ENCODE measurements at places on chromosomes 4 and X.
A peak's percentile ranks its signal among the peaks of the same experiment; 100 is the strongest.

DNA sequence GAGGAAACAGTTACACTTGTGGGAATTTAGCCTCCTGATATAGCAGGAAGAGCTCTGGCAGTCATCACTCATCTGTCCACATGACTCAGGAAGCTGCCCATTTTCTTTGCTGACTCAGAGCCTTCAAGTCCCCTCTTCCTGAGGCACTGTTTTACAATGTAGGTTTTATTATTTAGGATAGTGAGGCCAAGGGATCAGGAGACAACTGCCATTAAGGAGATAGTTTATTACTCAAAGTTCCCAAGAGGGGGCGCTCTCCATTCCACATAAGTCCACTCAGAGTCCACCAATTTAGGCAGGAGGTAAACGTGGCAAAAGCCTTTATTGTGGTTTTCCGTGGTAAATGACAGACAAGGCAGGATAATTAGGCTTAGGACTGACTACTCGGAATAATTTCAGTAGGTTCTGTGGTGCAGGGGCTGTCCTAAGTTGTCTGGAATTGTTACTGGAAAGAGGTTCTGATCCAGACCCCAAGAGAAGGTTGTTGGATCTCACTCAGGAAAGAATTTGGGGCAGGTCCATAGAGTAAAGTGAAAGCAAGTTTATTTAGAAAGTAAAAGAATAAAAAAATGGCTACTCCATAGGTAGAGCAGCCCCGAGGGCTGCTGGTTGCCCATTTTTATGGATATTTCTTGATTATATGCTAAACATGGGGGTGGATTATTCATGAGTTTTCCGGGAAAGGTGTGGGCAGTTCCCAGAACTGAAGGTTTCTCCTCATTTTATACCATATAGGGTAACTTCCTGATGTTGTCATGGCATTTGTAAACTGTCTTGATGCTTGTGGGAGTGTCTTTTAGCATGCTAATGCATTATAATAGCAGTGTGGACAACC is 96.0 kb upstream of the RAB40AL start:
- no peak for DNase-seq

DNA sequence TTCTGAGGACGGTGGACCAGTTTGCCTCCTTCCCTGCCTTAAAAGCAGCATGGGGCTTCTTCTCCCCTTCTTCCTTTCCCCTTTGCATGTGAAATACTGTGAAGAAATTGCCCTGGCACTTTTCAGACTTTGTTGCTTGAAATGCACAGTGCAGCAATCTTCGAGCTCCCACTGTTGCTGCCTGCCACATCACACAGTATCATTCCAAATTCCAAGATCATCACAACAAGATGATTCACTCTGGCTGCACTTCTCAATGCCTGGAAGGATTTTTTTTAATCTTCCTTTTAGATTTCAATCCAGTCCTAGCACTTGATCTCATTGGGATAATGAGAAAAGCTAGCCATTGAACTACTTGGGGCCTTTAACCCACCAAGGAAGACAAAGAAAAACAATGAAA is 255.3 kb downstream of the RAPGEF2 start:
- DNase-seq: no peak

DNA sequence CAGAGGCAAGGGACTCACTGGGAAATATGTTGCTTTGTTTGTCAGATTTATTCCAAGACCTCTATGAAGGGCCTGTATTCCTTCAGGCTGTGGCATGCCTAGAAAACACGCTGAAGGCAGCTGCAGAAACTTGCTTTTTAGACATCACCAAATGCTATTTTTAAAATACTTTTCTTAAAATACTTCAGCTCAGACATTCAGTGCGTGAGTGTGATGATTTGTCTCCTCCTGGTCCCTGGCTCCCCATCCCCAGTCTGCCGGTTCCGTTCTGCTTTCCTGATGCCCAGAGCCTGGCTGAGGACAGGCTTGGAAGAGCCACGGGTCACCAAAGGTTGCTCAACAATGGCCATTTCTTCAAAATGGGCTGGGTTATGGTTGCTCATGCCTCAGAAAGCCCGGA is 55.0 kb downstream of the PSAPL1 start:
- no peak for DNase-seq

DNA sequence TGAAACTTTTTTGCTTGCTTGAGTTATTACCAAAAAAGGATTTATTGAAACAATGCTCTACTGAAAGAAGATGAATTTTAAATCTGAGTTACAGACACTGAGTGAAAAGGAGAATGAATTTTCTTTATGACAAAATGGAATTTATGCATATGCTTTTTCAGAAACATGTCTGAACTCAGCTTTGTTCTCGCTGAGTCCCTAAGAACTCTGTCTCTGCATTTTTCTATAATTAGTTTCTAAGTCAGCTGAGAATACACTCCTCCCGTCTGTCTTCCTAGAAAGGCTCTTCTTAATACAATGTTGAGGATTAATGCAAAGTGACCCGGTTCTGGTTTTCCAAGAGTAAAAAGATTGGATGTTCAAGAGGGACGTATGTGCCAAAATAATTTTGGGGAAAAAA is 463.5 kb downstream of the NKX6-1 start:
- DNase-seq: no peak

DNA sequence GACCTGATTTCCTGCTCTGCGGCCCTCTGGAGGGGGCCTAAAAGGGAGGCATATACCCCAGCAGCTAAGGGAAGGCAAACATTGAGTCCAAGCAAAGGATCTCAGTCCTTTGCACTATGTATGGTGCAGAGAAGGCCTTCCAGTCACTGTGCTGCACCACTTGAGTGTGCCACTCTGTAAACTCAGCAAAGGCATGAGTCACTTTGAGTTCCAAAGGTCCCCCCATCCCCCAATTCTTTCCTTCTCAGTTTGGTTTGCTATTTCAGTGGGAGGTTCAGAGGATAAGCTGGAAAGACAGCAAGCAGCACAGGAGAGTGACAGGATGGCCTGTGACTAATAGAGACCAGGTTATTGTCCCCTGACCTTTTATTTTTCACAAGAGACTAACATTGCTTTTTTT is 131.3 kb downstream of the FHDC1 start:
- DNase-seq: no peak

DNA sequence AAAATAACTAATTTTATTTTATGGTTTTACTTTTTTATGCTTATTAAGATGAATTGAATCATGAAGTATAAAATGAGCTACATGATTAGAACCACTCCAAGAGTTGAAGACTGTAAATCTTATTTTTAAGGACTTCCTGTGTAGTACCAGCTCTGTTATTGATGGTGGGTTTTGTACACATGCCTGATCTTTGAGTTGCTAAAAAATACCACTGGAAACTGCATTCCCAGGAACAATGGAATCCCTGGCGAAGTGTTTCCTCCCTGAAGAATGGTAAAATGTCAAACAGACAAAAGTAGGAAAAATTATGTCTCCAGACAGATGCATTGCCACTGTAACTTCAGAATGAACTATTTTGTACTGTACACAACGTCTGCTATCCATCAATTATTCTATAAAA is 935.4 kb upstream of the TENM3 start:
- no peak for DNase-seq

- DNase-seq: no peak
These were observed 38.6 kb downstream of the TMEM150C start for GRCh38 chr4:82523179-82523578.

DNA sequence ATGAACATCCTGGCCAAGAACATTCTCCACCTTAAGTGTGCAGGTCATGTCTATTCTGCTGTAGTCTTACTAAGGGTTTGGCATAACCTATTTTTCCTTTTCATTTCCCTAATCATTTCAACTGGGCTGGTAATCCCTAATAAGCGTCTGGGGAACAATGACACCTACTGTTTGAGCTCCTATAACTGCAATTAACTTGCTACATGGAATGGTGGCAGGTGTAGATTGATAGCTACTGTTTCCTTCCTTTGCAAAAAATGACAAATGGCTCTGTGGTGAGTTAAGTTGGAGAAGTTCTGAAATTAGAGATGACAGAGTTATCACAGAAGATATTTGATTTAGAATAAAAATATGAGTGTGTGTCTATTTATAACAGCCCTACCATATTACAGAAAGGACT is 104.5 kb upstream of the NAP1L5 start:
- DNase-seq: no peak

GRCh38 chrX:120549483-120550452 is 11.0 kb downstream of the CUL4B start:
- no peak for DNase-seq

GRCh38 chrX:39910651-39911050 is 187.1 kb downstream of the BCOR start:
- DNase-seq: no peak

DNA sequence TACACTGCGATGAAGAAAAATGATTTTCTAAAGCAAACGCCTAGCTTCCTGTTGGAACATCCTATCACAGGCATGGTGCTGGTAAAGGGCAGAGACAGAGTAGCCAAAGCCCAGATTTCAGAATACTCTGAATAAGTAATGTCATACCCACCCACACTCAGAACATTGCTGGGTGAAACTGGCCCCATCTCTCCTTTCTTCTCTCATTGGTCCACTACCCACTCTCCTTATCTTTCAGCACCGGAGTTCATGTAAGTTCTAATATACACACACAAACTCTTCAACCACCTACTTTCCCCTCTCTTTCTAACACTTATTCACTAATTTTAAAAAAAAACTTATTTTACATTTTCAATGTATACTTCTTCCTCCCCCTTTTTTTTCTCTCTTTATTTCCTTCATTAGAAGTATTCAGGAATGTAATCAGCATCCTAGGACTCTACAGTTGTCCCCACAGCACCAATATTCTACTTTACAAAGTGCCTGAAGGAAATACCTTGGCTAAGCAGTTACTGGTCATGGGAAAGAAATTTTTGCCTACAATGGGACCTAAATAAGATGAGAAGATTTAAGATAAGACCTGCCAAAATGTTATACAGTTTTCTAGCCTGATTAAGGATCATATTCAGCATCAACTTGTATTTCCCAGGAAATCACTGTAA is 63.0 kb downstream of the SEC24D start:
- DNase-seq: no peak

- no peak for DNase-seq
These were observed 11.3 kb upstream of the CD99 start for GRCh38 chrX:2679534-2680485.

- DNase-seq: peak; percentile 57
These were observed 37.3 kb upstream of the CLCN4 start for GRCh38 chrX:10119399-10119990.

GRCh38 chrX:39399387-39399786 is 598.1 kb downstream of the MID1IP1 start:
- no peak for DNase-seq

DNA sequence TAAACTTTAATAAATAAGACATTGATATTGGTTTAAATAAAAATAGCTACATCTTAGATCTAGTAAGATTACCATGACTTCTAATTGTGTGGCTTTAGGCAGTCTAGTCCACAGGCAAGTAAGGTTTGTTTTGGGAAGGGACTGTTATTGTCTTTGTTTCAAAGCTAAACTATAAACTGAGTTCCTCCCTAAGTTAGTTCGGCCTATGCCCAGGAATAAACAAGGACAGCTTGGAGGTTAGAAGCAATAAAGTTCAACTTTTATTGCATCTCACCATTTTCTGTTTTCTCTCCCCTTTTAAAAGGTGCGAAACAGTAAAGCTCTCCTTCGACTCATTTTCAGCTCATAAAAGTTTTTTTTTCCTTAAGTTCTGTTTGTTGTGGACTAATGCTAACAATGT is 70.4 kb upstream of the S100G start:
- DNase-seq: no peak

- no peak for DNase-seq
These were observed 324.1 kb upstream of the GALNT7 start for GRCh38 chr4:172844556-172844955.

GRCh38 chrX:55220119-55220794 is at the start of gene PAGE5:
Gene PAGE5, plus strand, starts transcription at chrX:55220346. Its CDS starts 1,037 bp downstream, at chrX:55221383.
- DNase-seq: no peak

DNA sequence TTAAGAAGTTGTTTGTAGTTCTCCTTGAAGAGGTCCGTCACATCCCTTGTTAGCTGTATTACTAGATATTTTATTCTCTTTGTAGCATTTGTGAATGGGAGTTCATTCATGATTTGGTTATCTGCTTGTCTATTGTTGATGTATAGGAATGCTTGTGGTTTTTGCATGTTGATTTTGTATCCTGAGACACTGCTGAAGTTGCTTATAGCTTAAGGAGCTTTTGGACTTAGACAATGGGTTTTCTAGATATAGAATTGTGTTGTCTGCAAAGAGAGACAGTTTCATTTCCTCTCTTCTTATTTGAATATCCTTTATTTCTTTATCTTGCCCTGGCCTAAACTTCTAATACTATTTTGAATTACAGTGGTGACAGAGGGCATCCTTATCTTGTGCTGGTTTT is 52.1 kb upstream of the GRID2 start:
- DNase-seq: no peak

- peak; percentile 44 for DNase-seq
These were observed 1.4 kb downstream of the SLC16A2 start for GRCh38 chrX:74422576-74423288.

DNA sequence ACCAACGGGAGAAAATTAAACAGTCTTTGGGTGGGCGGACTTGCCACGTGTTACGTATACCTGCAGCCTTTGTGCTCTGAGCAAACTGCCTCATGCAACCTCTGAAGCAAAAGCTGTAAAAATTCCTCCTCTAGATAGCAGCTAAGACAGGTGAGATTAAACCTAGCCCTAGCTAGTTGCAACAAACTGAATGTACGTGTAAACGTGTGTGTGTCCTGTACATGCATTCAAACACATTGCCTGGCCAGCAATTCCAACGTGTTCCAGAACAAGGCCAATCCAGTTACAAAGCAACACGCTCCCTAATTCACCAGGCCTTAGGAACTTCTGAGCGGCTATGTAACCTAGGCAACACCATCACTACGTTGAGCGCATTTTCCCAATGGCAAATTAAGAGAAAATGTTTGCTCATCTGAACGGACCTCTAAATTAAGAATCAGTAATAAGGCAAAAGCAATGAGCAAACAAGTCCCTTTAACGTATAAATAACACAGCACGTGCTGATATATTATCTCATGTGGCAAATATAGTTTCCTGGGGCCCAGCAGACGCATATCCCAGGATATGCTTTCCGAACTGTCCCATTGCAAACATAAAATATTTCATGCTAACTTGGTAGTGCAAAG is 792 bp downstream of the PPID start:
- no peak for DNase-seq

DNA sequence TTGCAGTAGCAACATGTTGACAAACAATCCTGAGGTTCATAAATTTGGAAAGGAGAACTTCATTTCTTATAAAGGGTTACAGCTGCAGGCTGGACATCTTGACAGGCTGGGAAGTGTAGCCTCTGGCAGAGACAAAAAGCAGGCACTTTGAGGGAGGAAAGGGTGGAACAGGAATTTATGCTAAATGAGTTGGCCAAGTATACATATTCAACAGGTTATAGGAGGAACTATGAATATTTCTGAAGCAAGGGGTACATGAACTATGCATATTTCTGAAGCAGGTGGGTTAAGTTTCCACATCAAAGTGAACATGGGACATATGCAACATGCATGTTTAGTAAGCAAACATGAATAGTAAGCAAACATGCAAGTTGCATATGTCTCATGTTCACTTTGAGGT is 1.6 kb upstream of the ANTXR2 start:
- no peak for DNase-seq

DNA sequence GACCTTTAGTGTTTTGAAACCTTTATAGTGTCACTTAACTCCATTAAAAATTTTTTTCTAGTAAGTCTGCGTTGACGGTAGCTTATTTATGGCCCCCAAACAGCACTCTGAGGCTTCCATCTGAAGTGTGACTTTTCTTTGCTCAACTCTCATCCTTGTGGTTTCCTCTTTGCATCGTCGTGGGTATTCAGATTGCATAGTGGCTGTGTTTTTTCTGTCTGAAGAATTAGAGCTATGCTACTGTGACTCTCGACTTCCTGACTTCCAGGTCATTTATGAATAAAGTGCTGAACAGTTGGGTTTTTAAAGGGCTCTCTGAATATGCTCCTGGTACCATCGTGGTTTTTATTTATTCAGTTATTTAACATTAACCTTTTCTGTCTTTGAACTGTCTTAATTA is 44.9 kb downstream of the JADE1 start:
- no peak for DNase-seq

- DNase-seq: no peak
These were observed 171.9 kb downstream of the TENM3 start for GRCh38 chr4:182415116-182415515.

Measured in endothelial cell (in vitro differentiated cells).